ENCODE measurements at places on chromosomes 1 and 21.

- no peak for DNase-seq
Observed at GRCh38 chr1:215192306-215192705, 109.8 kb downstream of the KCNK2 start.

DNA sequence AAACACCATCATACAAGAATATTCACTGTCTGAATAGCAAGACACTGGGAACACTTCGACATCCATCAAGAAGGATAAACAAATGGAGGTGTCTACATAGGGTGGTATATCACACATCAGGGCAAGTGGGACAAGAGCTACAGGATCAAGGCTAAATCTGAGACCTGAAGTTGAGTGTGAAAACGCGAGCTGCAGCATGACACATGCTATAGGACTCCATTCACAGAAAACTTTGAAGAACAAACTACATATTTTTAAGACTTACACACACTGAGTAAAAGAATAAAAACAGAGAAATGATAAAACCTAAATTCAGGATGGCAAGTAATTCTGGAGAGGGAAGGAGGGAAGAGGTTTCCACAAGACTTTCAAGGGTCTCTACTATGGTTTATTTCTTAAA is 2.1 kb downstream of the TTC39A start:
- DNase-seq = no peak

GRCh38 chr1:151807766-151808165 is 2.5 kb upstream of the LINGO4 start:
- no peak for DNase-seq

DNA sequence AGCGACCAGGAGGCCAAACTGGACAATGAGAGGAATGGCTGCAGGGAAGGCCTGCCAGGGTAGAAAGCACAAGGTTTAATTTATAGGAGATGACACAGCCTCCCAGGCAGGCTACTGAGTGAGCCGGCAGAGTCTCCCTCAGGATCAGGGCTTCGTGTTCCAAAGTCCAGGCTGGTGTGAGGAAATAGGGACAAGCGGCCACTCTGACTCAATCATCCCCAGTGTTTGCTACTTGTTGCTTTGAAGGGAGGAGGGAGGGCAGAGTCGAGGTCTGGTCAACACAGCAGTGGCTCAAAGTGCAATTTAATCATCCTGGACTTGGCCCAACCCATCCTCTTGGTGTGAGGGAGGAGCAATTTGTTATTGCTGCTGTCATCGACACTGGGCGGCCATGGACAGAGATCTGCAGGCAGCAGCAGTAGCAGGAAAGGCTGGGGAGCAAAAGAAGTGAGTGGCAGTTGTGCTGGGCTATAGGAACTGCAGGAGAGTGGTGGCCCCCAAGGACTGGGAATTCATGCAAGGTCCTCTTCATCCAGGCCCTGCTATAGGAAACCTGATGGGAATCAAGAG is 27.5 kb downstream of the TBX15 start:
- no peak for DNase-seq

DNA sequence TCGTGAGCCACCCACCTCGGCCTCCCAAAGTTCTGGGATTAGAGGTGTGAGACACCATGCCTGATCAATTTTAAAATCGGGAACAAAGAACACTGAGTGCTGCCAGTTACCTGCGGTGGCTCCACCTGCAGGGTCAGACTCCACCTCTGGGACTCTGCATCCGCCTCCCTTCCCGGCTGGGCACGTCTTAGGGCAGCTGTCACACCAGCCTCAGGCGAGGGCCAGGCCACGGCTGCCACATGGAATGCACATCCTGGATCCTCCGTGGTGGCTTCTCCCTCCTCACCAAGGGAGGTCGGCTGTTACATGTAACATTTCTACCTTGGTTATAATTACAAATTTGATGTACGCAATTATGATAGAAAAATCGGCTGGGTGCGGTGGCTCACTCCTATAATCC is 5.9 kb upstream of the MXRA8 start:
- DNase-seq = no peak

- DNase-seq = no peak
Observed at GRCh38 chr1:64540265-64540791, 70.4 kb downstream of the CACHD1 start.

DNA sequence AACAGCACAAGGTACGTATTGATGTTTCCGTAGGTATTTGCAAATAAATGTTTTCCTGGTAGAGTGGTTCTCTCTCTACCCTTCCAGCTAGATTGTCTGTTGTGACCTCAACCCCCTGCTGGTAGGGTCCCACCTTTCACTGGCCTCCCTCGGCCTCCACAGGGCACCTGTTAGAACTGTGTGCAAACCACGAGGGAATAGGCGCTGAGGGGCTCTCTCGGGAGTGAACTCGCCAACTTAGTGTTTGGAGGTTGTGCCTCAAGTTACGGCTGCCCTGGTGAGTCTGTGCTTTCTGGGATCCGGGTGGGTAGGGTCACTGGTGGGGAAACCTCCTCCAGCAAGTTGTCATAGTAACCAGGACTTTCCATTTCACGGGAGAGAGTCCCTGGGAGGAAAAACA is 204.7 kb upstream of the EDN2 start:
- DNase-seq = no peak

GRCh38 chr1:80994934-80995333 is 805.8 kb upstream of the ADGRL2 start:
- no peak for DNase-seq

- DNase-seq = no peak
Observed at GRCh38 chr1:229758101-229759036, 132.3 kb downstream of the URB2 start.

DNA sequence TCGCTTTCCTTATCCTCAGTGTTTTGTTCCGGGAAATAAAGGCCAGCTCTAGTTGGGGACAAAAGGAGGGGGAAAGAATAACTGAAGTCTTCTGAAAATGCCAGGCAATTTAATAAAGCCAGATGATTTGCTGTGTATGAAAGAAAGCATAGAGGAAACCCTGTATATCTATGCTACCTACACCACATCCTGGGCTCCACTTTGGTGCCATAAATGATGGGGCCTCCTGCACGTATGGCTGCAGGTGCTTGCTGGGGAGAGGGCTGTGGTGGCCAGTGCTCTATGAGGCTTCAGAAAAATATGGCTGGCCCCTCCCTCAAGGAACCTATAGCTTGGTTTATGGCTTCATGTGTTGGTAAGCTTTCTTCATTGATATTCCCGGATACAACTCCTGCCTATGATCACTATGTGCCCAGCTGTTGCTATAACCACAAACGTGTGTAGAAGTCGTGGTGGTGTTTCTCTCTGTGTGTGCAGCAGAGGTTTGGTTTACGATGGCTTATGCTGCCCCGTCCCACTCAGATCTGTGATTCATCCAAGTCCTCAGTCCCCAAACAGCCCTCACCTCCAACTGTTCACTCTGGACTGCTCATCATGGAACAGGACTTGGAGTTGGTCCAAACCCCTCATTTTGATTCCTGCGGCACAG is 59.5 kb downstream of the BACE2 start:
- DNase-seq = no peak

- no peak for DNase-seq
Observed at GRCh38 chr1:47340227-47340626, 6.6 kb downstream of the CMPK1 start.

GRCh38 chr21:22657781-22658180 is 1659.6 kb downstream of the NCAM2 start:
- no peak for DNase-seq

DNA sequence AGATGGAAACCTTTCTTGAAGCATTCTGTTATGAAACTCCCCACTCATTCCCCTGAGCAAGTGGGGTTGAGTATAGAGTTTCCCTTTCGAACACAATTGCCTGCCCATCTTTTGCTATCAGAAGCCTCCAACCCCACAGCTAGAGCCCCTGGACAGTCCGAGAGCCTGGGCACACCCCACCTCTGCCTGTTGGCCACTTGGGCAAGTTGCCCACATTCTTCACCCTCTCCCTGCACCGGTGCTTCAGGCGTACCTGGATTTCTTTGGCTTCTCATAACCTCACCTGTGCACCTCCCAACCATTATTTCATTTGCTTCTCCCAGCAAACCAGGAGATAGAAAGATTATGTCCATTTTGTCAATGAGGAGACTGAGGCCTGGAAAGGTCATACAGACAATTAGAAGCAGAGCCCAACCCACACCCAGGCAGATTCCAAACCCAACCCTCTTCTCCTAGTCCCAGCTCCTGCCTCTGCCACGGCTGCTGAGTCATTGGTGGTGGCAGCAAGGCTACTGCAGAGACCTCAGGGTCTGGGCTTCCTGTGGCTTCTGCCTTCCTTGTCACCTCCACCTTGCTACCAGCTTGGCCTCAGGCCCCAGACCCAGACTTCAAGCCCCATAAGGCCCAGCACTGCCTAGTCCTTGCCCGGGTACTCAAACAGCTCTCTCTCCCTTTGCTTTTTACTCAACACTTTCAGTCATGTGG is 118.7 kb upstream of the ZBTB40 start:
- DNase-seq = no peak

- DNase-seq = no peak
Observed at GRCh38 chr1:119987686-119988085, 81.8 kb downstream of the NOTCH2 start.

DNA sequence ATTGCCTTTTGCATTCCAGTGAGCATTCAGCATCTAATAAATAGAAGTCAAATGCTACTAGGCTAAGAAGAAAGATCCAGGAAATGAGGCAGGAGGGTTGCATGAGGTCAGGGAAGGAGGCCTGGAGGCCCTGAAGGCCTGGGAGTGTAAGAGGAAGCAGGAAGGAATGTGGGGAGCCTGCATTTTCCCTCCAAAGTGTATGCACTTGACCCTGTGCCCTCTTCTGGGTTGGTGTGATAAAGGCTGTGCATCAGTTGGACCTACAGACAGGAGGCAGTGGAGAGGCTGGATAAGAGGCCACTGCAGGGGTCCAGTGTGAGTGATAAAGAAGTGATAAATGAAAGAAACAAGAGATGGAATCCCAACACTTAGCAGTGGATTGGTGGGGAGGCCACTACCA is 20.4 kb downstream of the KIAA1614 start:
- no peak for DNase-seq

- DNase-seq = no peak
Observed at GRCh38 chr1:181484821-181485220, 1.5 kb downstream of the CACNA1E start.

DNA sequence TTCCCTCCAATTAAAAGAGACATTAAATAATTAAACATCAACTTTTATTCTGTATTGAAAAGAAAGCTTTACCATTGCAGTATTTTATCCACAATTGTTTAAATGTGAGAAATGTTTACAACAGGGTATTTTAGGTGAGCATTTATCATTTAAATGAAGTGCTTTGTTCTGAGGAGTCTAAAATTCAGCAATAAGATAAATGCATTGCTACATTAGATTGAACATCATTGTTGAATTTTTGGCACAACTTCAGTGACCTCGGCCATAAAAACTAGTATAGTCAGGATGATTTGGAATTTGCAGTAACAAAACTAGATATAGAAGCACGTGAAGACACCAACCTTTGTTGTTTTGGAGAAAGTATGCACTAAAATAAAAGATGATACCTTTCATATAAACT is 692.9 kb downstream of the USP25 start:
- no peak for DNase-seq

- DNase-seq = no peak
Observed at GRCh38 chr1:211882381-211883004, 51.9 kb upstream of the LPGAT1 start.

- DNase-seq = no peak
Observed at GRCh38 chr1:65955503-65955902, 162.8 kb downstream of the PDE4B start.

DNA sequence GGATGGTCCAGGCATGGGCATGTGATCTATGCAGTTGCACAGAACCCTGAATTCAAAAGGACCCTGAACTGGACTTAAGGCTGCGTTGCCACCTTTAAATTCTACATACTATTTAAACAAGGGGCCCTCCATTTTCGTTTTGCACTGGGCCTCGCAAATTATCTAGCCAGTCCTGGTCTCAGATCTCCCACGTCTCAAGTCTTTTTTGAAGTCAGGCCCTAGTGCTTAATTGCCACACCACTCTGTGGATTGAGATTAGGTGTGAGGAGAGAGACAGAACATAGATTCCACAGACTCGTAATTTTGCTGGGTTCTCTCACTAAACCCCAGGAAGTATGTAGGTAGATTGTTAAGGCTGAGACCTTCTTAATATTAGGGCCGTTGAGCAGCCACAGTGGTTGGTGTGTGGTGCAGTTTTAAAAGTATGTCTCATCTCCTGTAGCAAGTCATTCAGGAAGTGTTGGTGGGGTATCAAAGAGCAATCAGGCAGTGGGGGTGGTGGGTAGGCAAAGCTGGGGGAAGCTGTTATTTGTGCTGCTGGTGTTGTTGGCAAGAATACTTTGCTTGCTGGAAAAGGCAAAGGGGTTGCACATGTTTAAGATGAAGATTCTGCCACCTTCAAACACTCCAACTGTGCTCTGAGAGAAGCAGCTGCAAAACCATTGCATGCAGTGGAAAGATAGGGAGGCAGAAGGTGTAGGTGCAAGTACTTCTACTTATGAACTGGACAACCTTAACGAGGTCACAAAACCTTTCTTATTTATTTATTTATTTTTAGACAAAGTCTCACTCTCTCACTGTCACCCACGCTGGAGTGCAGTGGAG is 11.2 kb downstream of the CD84 start:
- DNase-seq = peak; percentile 56

DNA sequence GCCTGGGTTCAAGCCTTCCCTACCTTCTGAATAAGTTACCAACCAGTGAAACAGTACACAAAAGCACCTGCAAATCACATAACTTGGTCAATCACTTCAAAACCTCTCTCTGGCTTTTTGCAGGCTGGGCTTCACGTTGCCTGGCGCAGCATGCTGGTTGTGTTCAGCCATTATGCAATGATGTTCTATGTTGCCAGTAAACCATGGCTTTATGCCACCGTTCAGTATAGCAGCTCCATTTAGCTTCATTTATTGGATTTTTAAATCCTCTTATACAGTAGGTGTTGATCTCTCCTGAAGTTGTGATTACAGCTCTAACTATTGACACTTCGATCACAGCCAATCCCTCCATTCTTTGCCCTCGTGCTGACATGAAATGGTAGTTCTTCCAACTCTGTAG is 233.6 kb upstream of the PTBP2 start:
- no peak for DNase-seq

GRCh38 chr1:59541161-59541560 is 244.3 kb downstream of the FGGY start:
- DNase-seq = no peak

GRCh38 chr1:7510389-7510931 is 260.6 kb upstream of the VAMP3 start:
- DNase-seq = no peak

GRCh38 chr1:57637155-57637554 is 213.3 kb upstream of the DAB1 start:
- no peak for DNase-seq

DNA sequence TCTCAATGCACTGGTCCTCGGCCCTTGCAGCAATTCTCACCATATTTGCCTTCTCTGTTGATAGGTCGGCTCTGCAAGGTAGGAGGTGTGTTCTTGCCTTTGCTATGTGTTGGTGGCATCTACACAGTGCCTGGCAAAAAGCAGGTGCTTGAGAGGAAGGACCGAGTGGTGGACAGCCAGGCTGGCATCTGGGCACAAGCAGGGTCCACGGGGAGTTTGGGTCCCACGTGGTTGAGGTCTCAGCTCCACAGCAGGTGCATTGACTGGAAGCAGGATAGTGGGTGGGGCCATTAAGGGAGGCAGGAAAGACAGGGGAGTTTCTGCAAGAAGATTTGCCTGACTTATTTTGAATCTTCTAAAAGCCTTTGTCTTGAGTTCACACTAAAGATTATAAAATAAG is 81.2 kb upstream of the WNT4 start:
- no peak for DNase-seq

Data from activated T-helper 1 cell treated with Interleukin-2 at 50 U/mL for 16 hours (primary cell).